ENCODE measurements at places on chromosomes 6 and 20.

DNA sequence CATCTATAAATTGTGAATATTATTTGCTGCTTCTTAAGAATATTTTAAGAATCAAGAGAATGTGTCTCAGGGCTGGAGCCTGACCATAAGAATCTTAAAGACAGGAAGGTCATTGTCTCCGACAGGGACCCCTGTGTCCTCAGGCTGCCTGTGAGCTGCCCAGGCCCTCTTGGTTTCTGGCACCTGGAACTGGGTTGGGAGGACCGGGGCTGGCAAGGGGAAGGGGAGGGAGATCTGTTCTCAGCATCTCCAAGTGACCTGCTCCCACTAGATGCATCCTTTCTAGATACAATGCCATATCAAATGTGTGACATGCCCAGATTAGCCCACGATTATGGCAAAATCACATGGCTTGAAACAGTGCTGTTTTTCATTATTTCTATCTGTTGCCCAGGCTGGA lies 110.5 kb downstream of the SCML4 start:
- no peak for DNase-seq

DNA sequence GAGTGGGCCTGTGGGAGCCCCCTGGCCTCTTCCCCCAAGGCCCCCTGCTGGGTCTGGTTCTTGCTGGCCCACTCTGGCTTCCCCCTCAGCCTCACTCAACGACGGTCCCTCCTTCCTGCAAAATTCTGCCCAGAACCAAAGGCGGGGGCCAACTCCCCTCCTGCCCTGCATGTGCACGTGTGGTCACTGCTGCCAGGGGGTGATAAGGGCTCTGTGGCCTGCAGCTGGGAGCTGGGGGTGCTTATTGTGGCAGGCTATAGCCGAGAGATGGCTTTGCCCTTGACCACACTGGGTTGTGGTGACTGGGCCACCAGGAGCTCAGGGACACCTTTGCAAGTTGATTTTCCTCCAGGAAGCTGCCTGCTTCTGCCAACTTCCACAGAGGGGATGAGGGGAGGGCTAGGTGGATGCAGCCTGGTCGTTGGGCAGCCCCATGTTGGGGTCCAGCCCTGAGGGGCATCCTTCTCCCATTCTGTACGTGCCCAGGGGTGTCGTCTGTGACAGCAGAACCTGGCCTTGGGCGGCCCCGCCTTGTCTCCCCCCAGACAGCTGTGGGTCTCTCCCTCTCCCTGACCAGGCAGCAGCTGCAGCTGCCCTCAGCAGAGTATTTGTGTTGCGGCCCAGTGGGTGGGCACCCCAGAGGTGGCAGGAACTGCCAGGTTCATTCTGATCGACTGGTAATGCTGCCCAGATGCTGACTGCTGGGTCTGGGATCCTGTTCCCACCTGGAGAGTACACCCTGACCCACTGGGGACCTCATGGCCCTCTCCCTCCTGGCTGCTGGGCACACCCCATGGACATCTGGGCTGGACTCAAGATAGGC lies 5.6 kb downstream of the TCEA2 start:
- no peak for DNase-seq

GRCh38 chr6:91879386-91879995 lies 1292.6 kb upstream of the MAP3K7 start:
- DNase-seq, result no peak

DNA sequence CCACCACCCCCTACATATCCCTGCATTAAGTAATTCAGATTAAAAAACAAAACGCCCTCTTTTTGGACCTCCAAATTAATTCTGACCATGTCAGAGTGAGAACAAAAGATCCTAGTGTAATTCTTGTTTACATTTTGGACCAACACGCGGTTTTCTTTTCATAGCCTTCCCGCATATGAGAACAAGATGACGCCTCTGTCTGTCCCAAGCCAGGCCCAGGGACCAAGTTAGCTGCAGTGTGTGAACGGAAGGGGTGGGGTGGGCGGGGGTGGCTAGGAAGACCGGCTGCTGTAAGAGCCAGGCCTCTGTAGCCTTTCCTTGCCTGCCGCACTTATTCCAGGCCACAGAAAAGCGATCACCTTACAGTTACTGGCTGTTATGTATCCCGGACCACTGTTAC lies 68.0 kb downstream of the PLCG1 start:
- DNase-seq, result no peak
